A549 treated with CpdA at 1 μM for 4 hours (cell line): ENCODE measurements at places on chromosomes 6 and 20. TPM values are rescaled to one million over a fixed set of nuclear protein-coding genes. Genes with fewer than 3 reads are reported as not detected.

ULBP3 gene
- 3.6 to 4.0 TPM (median 3.7 TPM) in 5 replicates for total RNA-seq

SH3BGRL2 gene
- total RNA-seq: 0.27 to 0.35 TPM (median 0.31 TPM) in 5 replicates

MYLK4 gene
- total RNA-seq: 0.10 to 0.15 TPM (median 0.12 TPM) in 5 replicates

CNR1 gene
- 0.30 to 0.41 TPM (median 0.33 TPM) in 5 replicates for total RNA-seq

SSTR4 gene
- total RNA-seq: not detected in 5 replicates

EPHA7 gene
- 0.06 to 0.09 TPM (median 0.08 TPM) in 5 replicates for total RNA-seq

SLA2 gene
- 0.01 to 0.06 TPM in 2 of 5 replicates, not detected in the others for total RNA-seq

DUSP15 gene
- 0.64 to 1.5 TPM (median 1.1 TPM) in 5 replicates for total RNA-seq

SAYSD1 gene
- total RNA-seq: 6.0 to 6.9 TPM (median 6.6 TPM) in 5 replicates

SLC35D3 gene
- total RNA-seq: 0.06 to 0.15 TPM (median 0.06 TPM) in 4 of 5 replicates, not detected in the other

CEBPB gene
- total RNA-seq: 75.4 to 222 TPM (median 175 TPM) in 5 replicates

ENPP3 gene
- total RNA-seq: not detected in 5 replicates

BICRAL gene
- total RNA-seq: 3.0 to 3.6 TPM (median 3.5 TPM) in 5 replicates

ELOVL2 gene
- total RNA-seq: 6.6 to 7.5 TPM (median 6.9 TPM) in 5 replicates

AURKA gene
- total RNA-seq: 107 to 121 TPM (median 117 TPM) in 5 replicates

CFAP61 gene
- 0.40 to 0.99 TPM (median 0.45 TPM) in 4 of 5 replicates, not detected in the other for total RNA-seq

TCP11 gene
- total RNA-seq: not detected in 5 replicates

DST gene
- total RNA-seq: 59.0 to 73.5 TPM (median 67.7 TPM) in 5 replicates

IMPG1 gene
- total RNA-seq: not detected in 5 replicates

WFDC2 gene
- 0.11 TPM in 1 of 5 replicates, not detected in the others for total RNA-seq

SLC24A3 gene
- total RNA-seq: 0.02 to 0.04 TPM in 2 of 5 replicates, not detected in the others

POU5F1 gene
- 2.5 to 5.1 TPM (median 3.6 TPM) in 5 replicates for total RNA-seq
